Caki2 (cell line): ENCODE measurements at places on chromosomes 6 and 20. TPM values are rescaled to one million over a fixed set of nuclear protein-coding genes. Genes with fewer than 3 reads are reported as not detected.

The MED20 gene
- total RNA-seq: 24.5 and 37.1 TPM in 2 replicates

DNA sequence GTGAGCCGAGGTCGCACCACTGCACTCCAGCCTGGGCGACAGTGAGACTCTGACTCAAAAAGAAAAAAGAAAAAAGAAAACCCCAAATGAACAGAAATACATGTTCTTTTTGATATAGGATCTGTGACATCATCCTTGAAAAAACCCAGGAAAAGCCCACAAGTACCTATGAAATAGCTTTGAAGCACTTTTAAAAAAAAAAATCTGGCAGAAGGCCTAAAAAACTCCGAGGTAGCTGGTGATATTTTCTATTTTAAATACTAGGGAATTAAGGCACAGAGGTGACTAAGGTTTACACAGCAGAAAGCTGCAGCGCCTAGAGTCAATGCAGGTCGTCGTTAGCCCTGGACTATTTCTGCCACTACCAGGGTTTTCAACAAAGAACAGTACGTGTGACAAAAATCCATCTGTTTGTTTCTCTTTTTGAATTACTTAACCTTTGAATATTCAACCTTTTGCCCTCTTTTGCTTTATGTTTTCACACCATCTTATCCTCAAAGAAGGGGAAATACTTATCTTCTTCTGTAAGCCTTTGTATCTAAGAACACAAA is 39.4 kb upstream of the EEF1A1 start:
- DNase-seq: no peak

The PROKR2 gene
- total RNA-seq: not detected in 2 replicates

The PREP gene
- total RNA-seq: 21.5 and 29.4 TPM in 2 replicates

The C6orf52 gene
- total RNA-seq: 1.7 TPM in 1 of 2 replicates, not detected in the other
